ENCODE measurements at places on chromosomes 2 and 18.
A peak's percentile ranks its signal among the peaks of the same experiment; 100 is the strongest.

DNA sequence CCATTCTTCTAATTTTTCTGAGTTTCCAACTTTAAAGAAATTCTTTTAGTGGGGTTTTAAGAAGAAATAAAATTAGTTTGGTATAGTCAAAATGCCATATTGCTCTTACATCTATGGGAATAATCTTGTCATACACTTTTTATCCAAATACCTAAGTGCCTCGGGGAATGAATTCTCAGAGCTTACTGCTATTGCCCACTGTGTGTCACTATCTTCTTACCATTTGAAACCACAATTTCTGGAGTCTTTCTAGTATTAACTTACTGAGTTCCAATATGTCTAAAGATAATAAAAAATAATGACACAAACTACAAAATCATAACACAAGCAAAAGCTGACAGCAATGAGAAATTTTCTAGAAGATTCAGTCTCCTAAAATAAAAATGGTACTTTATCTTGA lies 23.7 kb upstream of the DNAH6 start:
- no peak for DNase-seq

- peak; percentile 22 for DNase-seq
Observed at GRCh38 chr2:54657664-54658083, 65.8 kb upstream of the EML6 start.

GRCh38 chr2:191421950-191422349 lies 176.7 kb downstream of the MYO1B start:
- DNase-seq: no peak

DNA sequence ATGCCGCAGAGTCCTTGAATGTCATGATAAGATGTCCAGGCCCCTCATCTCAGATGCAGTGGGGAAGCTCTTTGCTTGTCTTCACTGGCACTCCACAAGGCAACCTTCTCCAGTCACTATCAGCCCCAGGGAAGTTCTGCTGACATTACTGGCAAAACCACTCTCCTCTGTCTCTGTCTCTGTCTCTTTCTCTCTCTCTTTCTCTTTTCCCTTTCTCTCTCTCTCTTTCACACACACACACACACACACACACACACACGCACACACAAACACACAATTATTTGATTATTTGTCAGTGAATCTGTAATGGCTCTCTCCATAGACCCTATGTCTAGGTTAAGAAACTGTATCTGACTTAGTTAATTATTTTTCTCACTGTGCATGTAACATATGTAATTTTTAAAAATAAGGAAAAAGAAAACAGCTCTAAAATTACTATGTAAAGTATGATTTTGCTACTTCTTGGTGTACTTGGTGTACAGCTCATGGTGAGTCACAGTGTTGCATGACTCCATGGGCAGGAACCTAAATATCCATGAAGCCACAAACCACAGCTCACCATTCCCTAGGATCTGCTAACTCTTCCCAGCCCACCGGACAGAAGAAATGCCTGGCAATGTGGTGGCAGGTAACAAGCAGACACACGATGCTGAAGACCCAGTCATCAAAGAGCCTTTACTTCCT lies 594.9 kb upstream of the ID2 start:
- DNase-seq: no peak

GRCh38 chr2:194539425-194539824 lies 1117.6 kb upstream of the SLC39A10 start:
- no peak for DNase-seq
